ENCODE measurements at places on chromosomes 4 and X. TPM values are rescaled to one million over a fixed set of nuclear protein-coding genes. Genes with fewer than 3 reads are reported as not detected.
A peak's percentile ranks its signal among the peaks of the same experiment; 100 is the strongest.

DNA sequence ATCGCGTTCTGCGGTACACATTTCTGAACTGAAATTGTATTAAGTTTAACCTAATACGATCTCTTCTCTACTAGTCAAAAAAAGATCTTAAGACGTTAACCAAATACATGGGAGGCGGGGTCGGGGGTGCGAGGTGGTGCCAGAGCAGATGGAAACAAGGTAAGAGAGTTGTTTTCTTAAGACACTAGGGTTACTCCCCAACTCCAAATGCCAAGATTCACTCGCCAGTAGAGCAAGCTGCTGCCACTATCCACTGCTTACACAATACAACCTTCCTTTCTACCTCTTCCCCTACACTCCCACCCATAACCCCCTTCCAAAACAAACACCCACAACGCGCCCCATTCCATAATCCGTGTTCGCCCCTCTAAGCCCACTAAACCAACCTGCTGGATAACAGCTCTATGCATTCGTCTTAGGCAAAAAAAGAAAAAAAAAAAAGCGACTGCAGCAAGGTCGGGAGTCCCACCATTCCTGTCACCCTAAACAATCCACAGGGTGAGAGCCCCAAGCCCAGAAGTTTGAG lies 1.3 kb downstream of the LCORL start:
- no peaks in the 10 kb centered on the region for H3K36me3 ChIP-seq
- H3K4me3 ChIP-seq = peak overlapping the region; percentile 99
- DNase-seq = no peak
- H3K27ac ChIP-seq = peak overlapping the region; percentile 96
- peaks cover 42% of the 10 kb centered on the region for H3K4me1 ChIP-seq

GRCh38 chr4:184825141-184825895 lies 450 bp downstream of the ACSL1 start:
- H3K4me3 ChIP-seq = peak overlapping the region; percentile 89
- peaks cover 12% of the 10 kb centered on the region for H3K27me3 ChIP-seq
- DNase-seq = no peak
- peak overlapping the region; percentile 36 for H3K27ac ChIP-seq
- H3K36me3 ChIP-seq = no peaks in the 10 kb centered on the region

DNA sequence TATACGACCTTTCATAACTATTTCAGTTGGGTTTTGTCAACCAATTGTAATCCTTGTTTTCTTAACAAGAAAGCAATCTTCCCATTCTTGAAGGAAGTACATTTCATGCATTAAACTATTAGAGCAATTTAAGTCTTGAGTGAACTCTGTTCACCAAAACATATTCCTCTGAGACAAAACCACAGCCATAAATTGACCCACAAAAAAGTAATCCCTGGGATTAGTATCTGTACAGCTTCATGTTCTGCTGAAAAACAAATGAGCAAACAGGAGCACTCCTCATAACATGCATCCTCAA lies 207.0 kb upstream of the PDE5A start:
- H3K27me3 ChIP-seq = no peaks in the 10 kb centered on the region
- DNase-seq = no peak
- no peak overlapping the region for H3K4me3 ChIP-seq
- H3K4me1 ChIP-seq = no peaks in the 10 kb centered on the region
- H3K27ac ChIP-seq = no peak overlapping the region

GRCh38 chr4:161428180-161428965 lies 735.4 kb downstream of the FSTL5 start:
- no peak for DNase-seq
- no peak overlapping the region for H3K27ac ChIP-seq
- H3K4me3 ChIP-seq = no peak overlapping the region
- no peaks in the 10 kb centered on the region for H3K36me3 ChIP-seq
- peaks cover 1% of the 10 kb centered on the region for H3K27me3 ChIP-seq
- H3K4me1 ChIP-seq = no peaks in the 10 kb centered on the region

DNA sequence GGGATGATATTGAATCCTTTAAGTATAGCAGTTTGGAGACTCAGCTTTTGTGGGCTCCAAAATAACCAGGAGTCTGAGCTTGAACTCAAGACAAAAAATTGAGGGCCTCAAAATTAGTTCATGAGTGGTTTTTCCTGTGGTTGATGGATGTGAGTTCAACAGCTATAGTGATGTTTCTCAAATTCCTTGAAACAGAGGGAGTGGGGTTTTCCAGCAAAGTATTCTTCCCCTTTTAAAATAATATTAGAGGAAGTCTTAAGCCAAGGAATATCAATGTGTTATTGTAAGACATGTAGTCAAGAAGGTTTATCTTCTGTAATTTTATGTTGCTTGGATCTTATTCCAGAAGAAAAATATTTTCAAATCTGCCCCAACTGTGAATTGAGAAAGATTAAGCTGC lies 10.6 kb downstream of the OTC start:
- H3K27ac ChIP-seq = no peak overlapping the region
- DNase-seq = no peak
- H3K4me1 ChIP-seq = no peaks in the 10 kb centered on the region
- peaks cover 2% of the 10 kb centered on the region for H3K27me3 ChIP-seq

DNA sequence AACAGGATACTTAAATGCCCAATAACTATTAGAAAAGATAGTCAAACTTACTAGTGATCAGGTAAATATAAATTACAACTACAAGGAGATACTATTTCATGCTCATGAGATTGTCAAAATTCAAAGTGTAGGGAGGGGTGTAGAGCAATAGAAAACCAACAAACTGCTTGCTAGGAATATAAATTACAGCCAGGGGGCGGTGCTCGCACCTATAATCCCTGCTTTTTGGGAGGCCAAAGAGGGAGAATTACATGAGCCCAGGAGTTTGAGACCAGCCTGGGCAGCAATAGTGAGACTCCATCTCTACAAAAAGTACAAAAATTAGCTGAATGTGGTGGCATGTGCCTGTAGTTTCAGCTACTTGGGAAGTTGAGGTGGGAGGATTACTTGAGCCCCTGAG lies 556.5 kb upstream of the NR3C2 start:
- H3K36me3 ChIP-seq = no peaks in the 10 kb centered on the region
- DNase-seq = no peak
- H3K27me3 ChIP-seq = no peaks in the 10 kb centered on the region

- H3K27me3 ChIP-seq = peaks cover 23% of the 10 kb centered on the region
- H3K4me3 ChIP-seq = peak overlapping the region; percentile 12
- H3K27ac ChIP-seq = peak overlapping the region; percentile 94
Observed at GRCh38 chr4:54660591-54660990, 2.8 kb downstream of the KIT start.

Gene IL2
- total RNA-seq = not detected

Gene TRO
- 19.1 TPM for total RNA-seq

Gene ZXDA
- total RNA-seq = 3.1 TPM

Data from HFFc6 (cell line).